ENCODE measurements at places on chromosomes 1 and 21.

DNA sequence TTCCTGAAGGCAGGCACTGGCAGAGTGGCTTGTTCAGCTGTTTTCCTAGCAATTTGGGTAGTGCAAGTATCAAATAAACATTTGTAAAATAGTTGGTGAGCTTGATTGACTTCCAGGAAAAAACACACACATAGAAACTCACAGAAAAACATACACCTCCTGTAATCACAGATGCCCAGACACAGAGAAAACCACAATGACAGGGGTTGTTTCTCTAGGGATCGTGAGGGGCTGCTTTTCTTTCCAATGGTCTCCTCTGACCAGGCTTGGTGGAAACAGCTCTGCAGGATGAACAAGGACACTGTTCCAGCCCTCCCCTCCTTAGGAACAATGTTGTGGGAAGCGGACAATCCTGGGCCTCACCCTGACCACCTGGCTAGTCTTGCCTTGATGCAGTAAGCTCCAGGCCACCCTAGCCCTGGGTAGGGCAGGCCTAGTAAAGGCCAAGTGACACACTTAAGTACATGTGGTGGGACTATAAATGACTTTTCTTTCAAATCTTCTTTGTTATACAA lies 142.5 kb upstream of the HMGB4 start:
- DNase-seq = no peak

DNA sequence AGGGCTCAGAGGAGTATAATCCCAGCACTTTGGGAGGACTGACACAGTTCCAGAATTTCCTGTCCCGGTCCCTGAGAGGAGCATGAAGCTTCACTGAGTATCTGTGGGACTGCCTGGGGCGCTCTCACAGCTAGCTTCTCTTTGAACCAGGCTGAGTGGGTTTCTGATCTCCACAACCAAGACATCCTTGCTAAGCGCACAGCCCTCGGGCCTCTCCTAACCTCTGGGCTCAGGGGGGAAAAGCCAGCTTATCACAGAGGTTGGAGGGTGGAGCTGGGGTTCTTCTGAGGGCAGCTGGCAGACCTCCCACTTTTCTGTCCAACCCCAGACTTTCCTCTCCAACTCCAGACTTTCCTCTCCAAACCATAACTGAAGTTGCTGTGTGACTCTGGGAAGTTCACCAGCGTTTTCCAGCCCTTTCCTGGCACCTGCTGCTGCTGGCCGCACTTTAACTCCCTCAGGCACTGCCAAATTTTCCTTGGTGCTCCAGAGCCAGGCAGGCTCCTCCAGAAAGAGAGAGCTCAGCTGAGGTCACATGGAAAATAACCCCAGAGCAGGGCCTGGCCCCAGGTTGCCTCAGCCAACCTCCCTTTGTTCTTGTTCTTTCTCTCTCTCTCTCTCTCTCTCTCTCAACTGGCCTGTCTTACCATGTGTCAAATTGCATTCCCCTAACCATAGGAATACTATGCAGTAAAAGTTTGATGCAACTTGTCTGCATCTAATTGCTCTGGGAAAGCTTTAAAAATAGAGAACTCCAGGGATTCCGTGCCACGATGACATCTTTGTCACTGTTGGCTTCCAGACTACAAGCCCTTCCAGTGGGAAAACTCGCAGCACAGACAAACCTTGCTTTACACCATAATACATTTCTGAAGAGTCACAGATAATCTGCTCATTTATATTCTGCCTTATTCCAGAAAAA lies 49.5 kb downstream of the OLFML2B start:
- peak; percentile 69 for DNase-seq

- no peak for DNase-seq
Measured at GRCh38 chr1:157781048-157781447, 4.1 kb upstream of the FCRL2 start.

GRCh38 chr1:14567056-14567455 lies 31.4 kb upstream of the KAZN start:
- no peak for DNase-seq

DNA sequence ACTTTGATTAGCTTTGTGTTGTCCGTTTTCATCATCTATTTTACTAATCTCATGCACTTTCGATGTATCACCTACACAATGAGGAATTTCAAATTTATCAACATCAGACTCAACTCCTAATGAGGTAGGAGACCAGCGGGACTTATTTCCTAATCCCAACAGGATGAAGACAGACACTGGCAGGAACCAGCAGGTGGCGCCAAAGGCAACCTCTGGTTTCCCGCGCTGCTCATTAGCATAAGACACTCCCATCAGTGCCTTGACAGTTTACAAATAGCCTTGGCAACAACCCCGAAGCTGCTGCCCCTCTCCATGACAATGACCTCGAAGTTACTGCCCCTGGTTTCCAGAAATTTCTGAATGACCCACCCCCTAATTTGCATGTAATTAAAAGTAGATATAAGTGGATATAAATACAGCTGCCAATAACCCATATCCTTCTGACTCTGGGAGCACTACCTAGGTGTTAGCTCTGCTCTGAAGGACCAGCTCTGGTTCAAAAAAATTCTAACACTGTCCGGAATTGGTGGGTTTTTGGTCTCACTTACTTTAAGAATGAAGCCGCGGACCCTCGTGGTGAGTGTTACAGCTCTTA lies 974.8 kb downstream of the ADGRL2 start:
- peak; percentile 17 for DNase-seq

- no peak for DNase-seq
Measured at GRCh38 chr1:244952940-244953339, 88.6 kb upstream of the HNRNPU start.

DNA sequence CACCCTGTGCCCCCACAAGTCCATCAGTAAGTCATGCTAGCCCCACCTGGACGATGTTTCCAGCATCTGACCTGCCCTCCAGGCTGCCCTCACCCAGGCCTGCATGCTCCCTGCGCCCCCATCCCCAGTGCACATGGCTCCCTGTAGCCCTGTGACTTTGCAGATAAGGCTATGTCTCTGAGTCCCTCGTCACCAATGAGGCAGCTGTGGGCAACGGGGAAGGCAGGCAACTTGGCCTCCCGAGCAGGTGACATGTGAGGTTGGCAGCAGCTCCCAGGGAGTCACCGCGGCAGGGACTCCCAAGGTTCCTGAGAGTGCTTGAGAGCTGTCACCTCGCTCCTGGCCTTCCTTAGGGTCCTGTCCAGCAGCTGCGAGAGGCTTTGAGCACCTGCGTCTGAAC lies 32.4 kb upstream of the AGPAT3 start:
- DNase-seq = no peak

- no peak for DNase-seq
Measured at GRCh38 chr1:204268101-204268500, 54.3 kb upstream of the GOLT1A start.

- no peak for DNase-seq
Measured at GRCh38 chr1:197967066-197967465, 49.9 kb downstream of the LHX9 start.

GRCh38 chr1:37612186-37612585 lies 16.4 kb upstream of the GNL2 start:
- DNase-seq = no peak

DNA sequence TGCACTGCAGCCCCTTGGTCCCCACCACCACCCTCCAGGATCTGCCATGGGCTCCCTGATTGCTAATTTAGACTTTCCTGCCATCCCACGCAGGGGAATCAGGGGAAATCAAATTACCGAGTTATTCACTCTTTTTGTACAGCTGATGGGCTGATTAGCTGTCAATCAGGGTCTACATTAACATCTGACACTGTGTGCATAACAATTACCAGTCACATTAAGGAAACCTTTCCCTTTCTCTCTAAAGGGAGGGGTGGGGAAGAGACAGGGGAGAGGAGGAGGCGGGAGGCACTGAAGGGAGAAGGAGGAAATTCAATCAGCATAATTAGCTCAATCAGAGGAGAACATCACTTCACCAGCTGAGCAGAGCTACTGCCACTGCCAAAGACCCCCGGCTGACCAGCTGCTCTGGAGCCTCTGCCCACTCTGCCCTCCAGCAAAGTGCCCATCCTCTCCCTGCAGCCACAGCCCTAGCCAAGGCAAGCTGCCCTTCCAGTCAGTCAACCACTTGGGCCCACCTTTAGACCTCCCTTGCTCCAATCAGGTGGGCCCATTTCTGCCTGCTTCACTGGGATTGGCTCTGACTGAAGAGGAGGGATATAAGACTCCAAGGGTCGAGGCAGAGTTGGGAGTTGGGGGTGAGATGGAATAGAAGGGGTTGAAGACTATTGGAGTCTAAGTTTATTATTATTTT lies 199.3 kb upstream of the ZC3H12A start:
- DNase-seq = no peak
